Glomerular endothelial cell (primary cell): ENCODE measurements at places on chromosomes 3 and 15. TPM values are rescaled to one million over a fixed set of nuclear protein-coding genes. Genes with fewer than 3 reads are reported as not detected.
A peak's percentile ranks its signal among the peaks of the same experiment; 100 is the strongest.

GRCh38 chr3:194906229-194906629 lies 220.5 kb downstream of the FAM43A start:
- DNase-seq: peak; percentile 51

The CCDC54 gene
- not detected in 2 replicates for total RNA-seq

The CYP19A1 gene
- not detected in 2 replicates for total RNA-seq

DNA sequence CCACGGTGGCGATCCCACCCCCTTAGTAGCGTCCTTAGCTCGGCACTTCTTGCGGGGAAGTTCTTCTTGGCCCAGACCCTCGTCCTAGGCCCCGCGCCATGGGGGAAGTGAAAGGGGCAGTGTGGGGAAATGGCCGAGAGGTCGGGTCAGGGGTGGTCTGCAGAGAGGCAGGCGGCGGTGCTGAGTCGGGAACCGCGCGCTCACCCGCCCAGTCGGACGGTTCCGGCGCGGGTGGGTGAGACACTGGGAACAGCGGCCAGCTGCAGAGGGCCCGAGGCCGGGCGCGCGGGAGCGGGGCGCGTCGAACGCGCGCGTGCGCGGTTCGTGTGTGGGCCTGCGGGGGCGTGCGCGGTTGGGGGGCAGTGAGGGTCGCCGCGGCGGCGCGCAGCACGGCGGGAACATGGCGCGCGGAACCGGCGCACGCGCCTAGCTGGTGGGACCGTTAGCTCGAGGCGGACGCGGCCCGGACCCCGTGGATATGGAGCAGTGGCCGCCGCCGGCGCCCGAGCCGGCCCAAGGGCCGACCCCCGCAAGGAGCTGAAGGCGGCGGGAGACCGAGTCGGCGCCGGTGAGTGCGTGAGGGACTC lies 246.9 kb downstream of the GOLGA6L6 start:
- DNase-seq: no peak

The ANXA2 gene
- 3,047 and 4,630 TPM in 2 replicates for total RNA-seq

The SAMD7 gene
- not detected in 2 replicates for total RNA-seq
